ENCODE measurements at places on chromosomes 1 and 21.

DNA sequence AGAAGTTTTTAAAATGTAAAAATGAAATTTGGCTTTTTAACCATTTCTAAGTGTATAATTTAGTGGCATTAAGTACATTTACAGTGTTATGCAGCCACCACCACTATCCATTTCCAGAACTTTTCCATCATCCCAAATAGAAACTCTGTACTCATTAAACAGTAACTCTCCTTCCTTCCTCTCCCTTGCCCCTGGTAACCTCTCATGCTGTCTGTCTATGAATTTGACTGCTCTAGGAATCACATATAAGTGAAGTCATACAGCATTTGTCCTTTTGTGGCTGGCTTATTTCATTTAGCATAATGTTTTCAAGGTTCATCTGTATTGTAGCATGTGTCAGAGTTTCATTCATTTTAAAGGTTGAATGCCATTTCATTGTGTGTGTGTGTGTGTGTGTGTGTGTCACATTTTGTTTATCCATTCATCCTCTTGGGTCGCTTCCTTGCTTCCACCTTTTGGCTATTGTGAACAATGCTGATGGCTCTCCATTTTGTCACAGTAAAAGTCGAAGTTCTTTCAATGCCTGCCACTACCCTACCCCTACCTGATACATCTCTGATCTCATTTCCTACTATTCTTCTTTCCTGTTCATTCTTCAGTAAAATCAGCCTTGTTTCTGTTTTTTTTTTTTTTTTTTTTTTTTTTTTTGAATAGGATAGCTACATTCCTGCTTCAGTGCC is 45.3 kb downstream of the F3 start:
- DNase-seq, result no peak

DNA sequence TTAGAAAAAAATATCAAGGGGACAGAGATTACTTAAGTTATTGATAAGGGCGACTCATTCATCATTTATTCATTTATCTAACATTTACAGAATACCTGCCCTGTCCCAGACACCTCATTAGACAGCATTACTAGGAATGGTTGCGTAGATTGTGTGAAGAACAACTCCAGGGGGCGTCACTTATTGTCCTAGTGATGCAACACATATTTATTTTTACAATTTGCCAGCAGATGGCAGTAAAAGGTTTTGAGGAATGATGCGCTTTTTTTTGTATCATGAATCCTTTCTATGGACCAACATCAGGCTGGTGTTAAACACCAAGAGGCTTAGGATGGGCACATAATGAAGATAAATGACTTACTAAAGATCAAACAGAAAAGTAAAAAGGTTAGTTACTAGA is 5.5 kb downstream of the NCAM2 start:
- DNase-seq, result no peak

GRCh38 chr21:38454161-38454560 is 44.1 kb downstream of the ERG start:
- no peak for DNase-seq

GRCh38 chr1:53938136-53938830 is 7.2 kb downstream of the IFT25 start:
- DNase-seq, result no peak

- DNase-seq, result no peak
Measured at GRCh38 chr1:91124989-91125417, 103.2 kb upstream of the ZNF644 start.

DNA sequence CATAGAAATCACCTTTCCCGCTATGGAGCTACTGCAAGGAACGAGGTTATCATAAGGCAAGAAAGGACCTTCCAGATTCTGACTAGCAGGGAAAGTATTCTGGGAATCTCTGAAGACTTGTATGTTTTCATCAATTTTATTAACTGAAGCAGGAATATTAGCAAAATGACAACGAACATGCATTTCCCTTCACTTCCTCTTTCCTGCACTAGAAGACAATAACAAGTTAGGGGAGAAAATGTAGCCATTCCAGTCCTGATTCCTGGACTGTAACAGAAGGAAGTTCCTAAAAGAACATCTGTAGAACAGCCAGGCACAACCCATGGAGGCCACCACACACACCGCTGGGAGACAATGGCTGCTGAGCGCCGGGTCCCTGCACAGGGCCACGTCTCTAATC is 106.8 kb downstream of the RAVER2 start:
- DNase-seq, result no peak

DNA sequence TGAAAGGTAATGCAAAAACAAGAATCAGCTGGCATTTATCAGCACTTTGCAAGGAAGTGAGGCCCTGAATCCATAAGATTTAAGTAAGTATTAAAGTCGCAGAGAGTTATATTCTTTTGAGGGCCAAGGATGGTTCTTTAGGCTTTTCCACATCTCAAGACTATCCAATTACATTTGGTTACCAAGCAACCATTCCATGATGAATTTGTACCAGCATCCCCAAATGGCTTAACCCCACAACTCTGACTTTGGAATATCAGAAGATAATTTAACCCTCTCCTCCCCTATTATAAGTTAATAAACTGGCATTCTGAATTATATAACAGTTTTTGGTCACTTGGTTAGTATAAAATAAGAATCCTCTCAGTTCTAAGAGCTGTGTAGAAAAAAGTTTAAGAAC is 2.8 kb downstream of the PHTF1 start:
- no peak for DNase-seq

- no peak for DNase-seq
Measured at GRCh38 chr1:96771847-96772246, 50.3 kb downstream of the PTBP2 start.

DNA sequence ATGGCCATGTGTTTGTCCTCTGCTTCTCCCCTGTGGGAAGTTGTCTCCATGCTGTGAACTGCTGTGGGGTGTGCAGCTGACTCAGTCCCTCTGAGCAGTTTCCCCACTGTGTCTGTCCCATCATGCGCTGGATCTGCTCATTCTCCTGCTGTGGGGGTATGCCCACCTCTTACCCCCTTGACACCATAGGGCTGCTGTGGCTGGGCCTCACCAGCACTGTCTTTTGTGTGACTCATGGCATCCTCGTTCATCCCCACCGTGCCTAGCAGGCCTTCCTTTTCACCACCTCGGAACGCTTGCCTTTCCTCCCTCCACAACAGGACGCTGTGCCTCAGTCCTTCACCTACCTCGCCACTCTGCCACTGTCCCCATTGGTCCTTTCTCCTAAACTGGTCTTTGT is 27.3 kb downstream of the VANGL2 start:
- DNase-seq, result no peak

DNA sequence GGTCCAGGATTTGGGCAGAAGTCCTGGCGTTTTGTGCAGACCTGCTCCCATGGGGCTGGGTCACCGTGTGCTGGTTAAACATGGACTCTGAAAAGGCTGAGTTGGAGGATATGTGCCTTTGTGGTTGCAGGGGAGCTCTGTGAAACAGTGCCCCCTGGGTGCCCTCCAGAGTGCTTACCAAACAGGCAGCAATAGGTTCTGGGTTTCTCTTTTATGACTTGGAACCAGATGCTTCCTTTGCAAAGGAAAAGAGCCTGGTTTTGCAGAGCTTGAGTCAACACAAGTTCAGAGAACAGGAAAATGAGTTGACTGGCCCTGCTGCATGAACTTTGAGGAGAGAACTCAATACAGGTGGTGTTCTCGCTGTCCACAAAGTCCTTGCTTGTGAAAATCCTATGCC is 288.9 kb downstream of the TM2D1 start:
- no peak for DNase-seq

- DNase-seq, result no peak
Measured at GRCh38 chr1:2132222-2133038, 62.1 kb downstream of the FAAP20 start.

DNA sequence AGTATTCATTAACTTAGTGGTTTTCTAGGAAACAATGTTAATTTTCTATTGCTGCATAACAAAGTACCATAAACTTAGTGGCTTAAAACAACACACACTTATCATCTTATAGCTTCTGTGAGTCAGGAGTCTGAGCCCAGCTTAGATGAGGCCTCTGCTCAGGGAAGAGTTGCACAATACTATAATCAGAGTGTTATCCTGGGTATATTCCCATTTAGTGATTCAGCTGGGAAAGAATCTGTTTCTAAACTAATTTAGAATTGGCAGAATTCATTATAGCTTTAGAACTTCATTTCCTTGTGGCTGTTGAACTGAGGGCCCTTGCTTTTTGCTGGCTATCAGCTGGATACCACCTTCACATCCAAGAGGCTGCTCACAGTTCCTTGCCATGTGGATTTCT is 515.5 kb downstream of the BRINP3 start:
- no peak for DNase-seq
